A549 treated with RU486 at 1 μM for 4 hours (cell line): ENCODE measurements at places on chromosomes 3 and 15. TPM values are rescaled to one million over a fixed set of nuclear protein-coding genes. Genes with fewer than 3 reads are reported as not detected.

The FBXO40 gene
- not detected in 5 replicates for total RNA-seq

The TMEM202 gene
- not detected in 5 replicates for total RNA-seq

The BCHE gene
- total RNA-seq: 0.57 to 1.3 TPM (median 1.2 TPM) in 5 replicates

The SLC51B gene
- total RNA-seq: 12.4 to 18.4 TPM (median 14.3 TPM) in 5 replicates

The HEG1 gene
- total RNA-seq: 5.3 to 6.8 TPM (median 6.2 TPM) in 5 replicates

The DPPA2 gene
- not detected in 5 replicates for total RNA-seq

The MAP3K13 gene
- total RNA-seq: 8.9 to 15.8 TPM (median 13.5 TPM) in 5 replicates

The LDHAL6B gene
- not detected in 5 replicates for total RNA-seq

The ECT2 gene
- 46.5 to 90.7 TPM (median 85.8 TPM) in 5 replicates for total RNA-seq

The MED12L gene
- total RNA-seq: 0.25 to 0.87 TPM (median 0.50 TPM) in 5 replicates

The PRTG gene
- total RNA-seq: 9.6 to 12.6 TPM (median 11.1 TPM) in 5 replicates

The RARRES1 gene
- total RNA-seq: 9.2 to 13.4 TPM (median 11.7 TPM) in 5 replicates

The GOLGA8Q gene
- 0.15 to 0.61 TPM (median 0.25 TPM) in 3 of 5 replicates, not detected in the others for total RNA-seq

The ASB14 gene
- total RNA-seq: not detected in 5 replicates

The CCR3 gene
- not detected in 5 replicates for total RNA-seq

The RPL4 gene
- 5,325 to 6,142 TPM (median 5,627 TPM) in 5 replicates for total RNA-seq

The EEFSEC gene
- 8.2 to 10.5 TPM (median 9.2 TPM) in 5 replicates for total RNA-seq

The CELSR3 gene
- total RNA-seq: 2.7 to 5.3 TPM (median 4.2 TPM) in 5 replicates

The SNX22 gene
- 0.43 to 0.77 TPM (median 0.64 TPM) in 5 replicates for total RNA-seq

The AHSG gene
- 0.18 TPM in 1 of 5 replicates, not detected in the others for total RNA-seq

The UNC13C gene
- total RNA-seq: not detected in 5 replicates

The CCDC13 gene
- total RNA-seq: 0.48 to 1.1 TPM (median 0.58 TPM) in 5 replicates

The ROPN1 gene
- total RNA-seq: not detected in 5 replicates

The CLDN16 gene
- total RNA-seq: 0.07 to 0.41 TPM in 2 of 5 replicates, not detected in the others

The MASP1 gene
- total RNA-seq: 0.14 to 0.46 TPM in 2 of 5 replicates, not detected in the others

The ATP13A4 gene
- not detected in 5 replicates for total RNA-seq

The IL17RB gene
- total RNA-seq: 0.77 to 1.8 TPM (median 1.0 TPM) in 5 replicates

The NEIL1 gene
- 1.1 to 2.6 TPM (median 2.4 TPM) in 5 replicates for total RNA-seq

The IMPDH2 gene
- 156 to 171 TPM (median 162 TPM) in 5 replicates for total RNA-seq

The HIGD1A gene
- 28.8 to 98.9 TPM (median 75.8 TPM) in 5 replicates for total RNA-seq

The ELL3 gene
- 1.3 to 2.3 TPM (median 2.1 TPM) in 5 replicates for total RNA-seq

The FBXW12 gene
- not detected in 5 replicates for total RNA-seq

The C3orf80 gene
- total RNA-seq: 2.0 to 2.9 TPM (median 2.1 TPM) in 5 replicates

The EPHA3 gene
- not detected in 5 replicates for total RNA-seq

The RHOV gene
- total RNA-seq: 4.7 to 7.6 TPM (median 6.4 TPM) in 5 replicates

The KIF15 gene
- 8.0 to 12.3 TPM (median 9.3 TPM) in 5 replicates for total RNA-seq

The SH3GL3 gene
- 0.46 to 0.96 TPM (median 0.57 TPM) in 5 replicates for total RNA-seq

The NR2E3 gene
- 0.14 to 0.29 TPM (median 0.19 TPM) in 4 of 5 replicates, not detected in the other for total RNA-seq

The RBMS3 gene
- total RNA-seq: 0.40 to 0.91 TPM (median 0.58 TPM) in 5 replicates

The SPTBN5 gene
- 0.08 to 0.32 TPM (median 0.22 TPM) in 5 replicates for total RNA-seq
